ENCODE measurements at places on chromosomes 1 and 21. TPM values are rescaled to one million over a fixed set of nuclear protein-coding genes. Genes with fewer than 3 reads are reported as not detected.

The RCC2 gene
- total RNA-seq = 152 TPM

- no peak overlapping the region for H3K4me3 ChIP-seq
- H3K36me3 ChIP-seq = no peaks in the 10 kb centered on the region
- H3K4me1 ChIP-seq = peaks cover 22% of the 10 kb centered on the region
Measured at GRCh38 chr1:94087193-94087592, 33.8 kb downstream of the ABCA4 start.

DNA sequence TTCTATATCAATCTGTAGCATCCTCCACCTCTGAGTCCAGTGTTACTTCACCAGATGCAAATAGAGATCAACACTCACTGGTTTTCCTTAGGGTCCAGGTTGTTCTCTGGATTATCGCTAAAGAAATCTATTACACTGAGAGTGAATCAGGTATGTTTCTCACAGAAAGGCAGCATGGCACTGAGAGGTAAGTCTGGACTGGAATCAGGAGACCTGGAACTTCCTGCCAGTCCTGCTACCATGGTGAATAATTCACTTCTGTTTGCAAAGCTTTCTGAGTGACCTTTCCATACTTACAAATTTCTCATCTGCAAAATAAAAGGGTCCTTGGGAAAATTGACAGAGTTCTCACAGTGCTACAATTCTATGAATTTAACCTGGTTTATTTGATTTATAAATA, 1583.3 kb downstream of the MRPL39 start:
- peaks cover 3% of the 10 kb centered on the region for H3K4me1 ChIP-seq
- DNase-seq = no peak
- H3K27me3 ChIP-seq = no peaks in the 10 kb centered on the region
- peaks cover 2% of the 10 kb centered on the region for H3K36me3 ChIP-seq

- peaks cover 27% of the 10 kb centered on the region for H3K27me3 ChIP-seq
- peak within 1 kb of the TSS; percentile 98 for H3K4me3 ChIP-seq
- peak within 1 kb of the TSS; percentile 91 for H3K27ac ChIP-seq
- peak; percentile 79 for DNase-seq
- H3K36me3 ChIP-seq = peaks cover 36% of the 10 kb centered on the region
Measured at GRCh38 chr1:182391362-182392049, at the start of gene GLUL. Gene GLUL (minus strand): TSS chr1:182391790. CDS start chr1:182388737, 3,053 bp downstream.

The FAM163A gene
- total RNA-seq = not detected

All from activated CD8-positive, alpha-beta T cell treated with anti-CD3 and anti-CD28 coated beads, Interleukin-2, amount 10 ng/mL, durations not matched to agents 7 days and 5 days (primary cell).